ENCODE measurements at places on chromosomes 11 and 22.

- DNase-seq: no peak
Measured at GRCh38 chr11:16775614-16776283, 37.3 kb downstream of the C11orf58 start.

- DNase-seq: no peak
Measured at GRCh38 chr11:37230865-37231264, 632.8 kb upstream of the RAG2 start.

DNA sequence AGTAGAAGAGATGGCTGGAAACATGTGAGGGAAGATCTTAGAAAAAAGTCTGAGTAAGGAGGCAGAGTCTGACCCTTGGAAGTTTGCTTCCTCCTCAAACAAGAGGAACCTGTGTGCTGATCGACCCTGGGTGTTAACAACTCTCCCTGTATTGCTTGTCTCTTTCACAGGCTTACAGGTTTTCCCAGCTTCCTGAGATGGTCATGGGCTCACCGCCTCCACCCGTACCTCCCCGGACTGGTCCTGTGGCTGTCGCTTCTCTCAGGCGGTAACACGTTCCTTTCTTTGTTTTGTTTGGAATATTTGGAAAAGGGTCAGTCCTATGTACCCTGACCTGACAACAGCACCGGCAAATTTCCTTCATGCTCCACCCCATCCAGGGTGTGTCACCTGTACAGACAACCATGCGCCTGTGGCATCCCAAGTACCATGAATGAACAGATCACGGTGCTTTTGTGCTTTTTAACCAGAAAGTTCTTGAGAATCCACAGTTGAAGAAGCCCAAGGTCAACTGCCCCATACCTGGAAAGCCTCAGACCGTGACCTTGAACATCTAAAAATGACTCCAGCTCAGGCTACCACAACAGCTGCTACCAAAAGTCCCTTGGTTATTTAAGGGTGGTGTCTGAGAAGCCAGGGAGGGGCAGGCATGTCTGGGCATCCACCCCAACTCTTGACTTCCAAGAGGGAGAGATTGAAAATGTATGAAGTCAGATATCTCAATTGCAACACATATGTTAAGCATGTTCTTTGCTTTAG lies 44.6 kb downstream of the C11orf91 start:
- DNase-seq: no peak

DNA sequence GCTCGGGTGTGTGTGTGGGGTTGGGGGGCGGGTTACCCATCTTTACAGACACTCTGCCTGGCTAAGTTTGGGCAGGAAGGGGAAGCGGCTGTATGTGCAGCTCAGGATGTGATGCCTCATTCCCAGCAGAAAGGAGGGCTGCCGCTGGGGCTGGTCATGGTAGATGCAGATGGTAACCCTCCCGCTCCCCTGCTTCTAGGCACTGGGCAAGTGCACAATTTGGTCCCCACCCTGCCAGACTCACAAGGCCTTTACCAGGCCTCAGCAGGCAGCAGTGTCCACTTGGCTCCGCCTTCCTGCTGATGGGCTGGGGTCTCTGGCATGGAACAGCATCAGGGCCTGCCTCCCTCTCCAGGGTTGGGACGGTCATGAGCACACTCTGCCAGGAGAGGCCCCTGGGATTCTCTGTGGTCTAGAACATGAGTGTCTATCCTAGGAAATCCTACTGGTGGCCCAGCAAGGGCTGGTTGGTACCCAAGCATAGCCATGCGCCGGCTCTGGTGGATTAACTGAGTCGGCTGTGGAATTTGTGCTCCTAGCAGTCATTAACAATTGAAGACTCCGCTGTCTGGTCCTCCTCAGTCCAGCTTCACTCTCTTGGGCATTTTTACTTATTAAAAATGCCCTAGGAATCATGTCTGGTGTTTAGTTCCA lies 4.2 kb downstream of the LMO1 start:
- DNase-seq: no peak

DNA sequence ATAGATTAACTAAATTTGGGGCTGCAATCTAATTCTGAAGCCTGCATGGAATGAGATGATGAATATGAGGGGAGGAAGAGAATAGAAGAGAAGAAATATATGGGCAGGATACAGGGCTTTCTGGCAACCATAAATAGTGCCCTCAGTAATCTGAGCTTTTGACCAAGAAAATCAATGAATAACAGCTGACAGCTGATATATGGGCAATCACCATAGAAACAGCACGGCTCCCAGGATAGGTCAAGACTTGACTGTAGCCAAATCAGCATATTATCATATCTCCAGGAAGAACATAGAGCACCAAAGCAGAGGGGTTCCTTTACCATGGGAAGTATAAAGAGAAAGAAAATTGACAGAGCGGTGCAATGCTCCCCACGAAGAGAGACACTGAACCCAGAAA lies 643.8 kb upstream of the TENM4 start:
- DNase-seq: no peak

DNA sequence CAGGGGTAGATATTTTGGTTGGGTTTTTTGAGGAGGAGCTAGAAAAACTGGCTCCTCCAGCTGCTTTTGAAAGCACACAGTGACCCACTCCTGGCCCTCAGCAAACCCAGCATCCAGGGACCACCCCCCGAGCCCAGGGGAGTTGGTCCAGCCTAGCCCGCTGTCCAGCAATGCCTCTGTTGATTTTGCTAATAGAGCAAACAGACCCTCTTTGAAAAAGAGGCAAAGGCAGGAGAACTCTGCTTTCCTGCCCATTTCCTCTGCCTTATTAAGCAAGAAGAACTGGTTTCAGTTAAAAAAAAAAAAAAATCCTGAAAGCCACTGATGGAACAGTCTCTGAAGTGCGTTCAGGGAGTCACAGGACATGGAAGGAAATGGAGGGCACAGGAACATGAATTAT lies 25.3 kb downstream of the ABTB2 start:
- DNase-seq: no peak

- no peak for DNase-seq
Measured at GRCh38 chr11:61384271-61385242, 7.8 kb upstream of the TMEM216 start.

DNA sequence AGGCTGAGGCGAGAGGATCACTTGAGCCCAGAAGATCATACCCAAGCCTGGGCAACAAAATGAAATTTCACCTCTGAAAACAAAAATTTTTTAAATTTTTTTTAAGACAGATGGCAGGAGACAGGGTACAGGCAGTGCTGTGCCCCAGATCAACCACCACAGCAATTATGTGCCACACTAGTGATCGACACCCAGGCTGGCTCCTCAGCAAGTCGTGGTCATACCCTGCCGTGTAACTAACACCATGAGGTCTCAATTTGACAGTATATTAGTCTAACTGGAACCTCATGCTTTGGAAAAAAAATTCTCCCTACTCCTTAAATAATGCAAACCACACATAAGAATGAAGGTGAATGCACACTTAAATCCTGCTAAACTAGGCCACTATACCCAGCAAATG lies 8.3 kb downstream of the SF3A1 start:
- no peak for DNase-seq

GRCh38 chr11:117807482-117808327 lies 10.7 kb upstream of the DSCAML1 start:
- DNase-seq: peak; percentile 71

GRCh38 chr22:24550028-24550901 lies 4.7 kb downstream of the GUCD1 start:
- no peak for DNase-seq

GRCh38 chr22:29985912-29986311 lies 94.4 kb upstream of the HORMAD2 start:
- DNase-seq: no peak

- DNase-seq: no peak
Measured at GRCh38 chr11:64343767-64344559, 4.0 kb downstream of the CCDC88B start.

DNA sequence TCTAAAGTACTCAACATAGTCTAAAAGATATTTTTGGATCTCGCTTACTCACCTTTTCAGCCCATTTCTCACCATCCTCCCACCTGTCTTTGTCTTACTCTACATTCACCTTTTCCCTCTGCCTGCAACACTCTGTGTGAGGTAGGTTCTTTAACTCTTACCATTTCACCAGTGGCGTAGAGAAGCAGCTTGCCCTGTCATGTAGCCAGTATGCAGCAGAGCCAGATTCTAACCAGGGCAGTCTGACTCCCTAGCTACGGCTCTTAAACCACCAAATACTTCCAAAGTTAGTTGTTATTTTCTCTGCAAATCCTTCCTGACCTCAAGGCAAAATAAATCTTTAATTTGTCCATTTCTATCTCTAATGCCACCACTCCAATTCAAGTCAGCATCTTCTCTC lies 7.5 kb downstream of the ALG8 start:
- no peak for DNase-seq

- no peak for DNase-seq
Measured at GRCh38 chr22:43392385-43392989, 19.3 kb upstream of the MPPED1 start.

- no peak for DNase-seq
Measured at GRCh38 chr11:100629671-100630070, 57.4 kb upstream of the ARHGAP42 start.

DNA sequence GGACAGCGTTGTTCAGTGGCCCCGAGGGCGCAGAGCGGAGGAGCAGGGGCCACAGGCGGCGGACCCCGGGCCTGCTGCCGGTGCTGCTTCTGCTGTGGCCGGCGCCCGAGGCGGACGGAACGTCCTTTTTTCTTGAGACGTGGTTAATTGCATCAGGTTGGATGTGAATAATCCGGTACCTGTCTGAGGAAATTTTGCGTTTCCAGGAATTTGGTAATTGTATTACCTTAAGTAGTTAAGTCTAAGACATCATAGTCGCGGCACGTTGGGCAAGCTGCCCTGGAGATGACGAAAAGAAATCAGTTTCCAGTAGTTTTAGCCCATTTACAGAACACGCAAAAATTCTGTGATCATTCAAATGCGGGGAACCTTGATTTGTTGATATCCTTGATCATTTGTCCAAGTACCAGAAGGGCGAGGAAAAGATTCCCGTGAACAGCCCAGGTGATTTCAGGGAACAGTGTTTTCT lies 789 bp downstream of the SPECC1L start:
- DNase-seq: no peak

- DNase-seq: no peak
Measured at GRCh38 chr22:29224121-29224858, 18.6 kb downstream of the EMID1 start.

GRCh38 chr22:29165321-29166060 lies 40.2 kb upstream of the EMID1 start:
- no peak for DNase-seq

DNA sequence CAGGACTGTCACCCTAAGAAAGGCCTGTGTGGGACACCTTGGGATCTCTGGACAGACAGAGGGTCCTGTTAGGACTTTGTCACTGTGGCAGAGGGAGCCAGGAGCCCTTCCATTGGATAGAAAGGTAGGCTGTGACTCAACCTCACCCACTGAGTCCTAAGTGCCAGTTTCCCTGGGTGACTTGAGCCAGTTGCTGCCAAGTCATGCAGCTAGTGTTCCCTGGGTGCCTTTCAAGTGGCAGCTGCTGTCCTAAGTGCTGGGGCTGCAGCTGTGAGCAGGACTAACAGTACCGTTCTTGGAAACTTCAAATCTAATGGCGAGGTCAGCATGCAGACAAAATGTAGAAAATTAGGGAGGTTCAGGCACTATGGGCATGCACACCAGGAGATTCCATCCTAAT lies 393.7 kb downstream of the TMEM135 start:
- no peak for DNase-seq

- no peak for DNase-seq
Measured at GRCh38 chr11:72762641-72763304, 10.6 kb upstream of the ARAP1 start.

DNA sequence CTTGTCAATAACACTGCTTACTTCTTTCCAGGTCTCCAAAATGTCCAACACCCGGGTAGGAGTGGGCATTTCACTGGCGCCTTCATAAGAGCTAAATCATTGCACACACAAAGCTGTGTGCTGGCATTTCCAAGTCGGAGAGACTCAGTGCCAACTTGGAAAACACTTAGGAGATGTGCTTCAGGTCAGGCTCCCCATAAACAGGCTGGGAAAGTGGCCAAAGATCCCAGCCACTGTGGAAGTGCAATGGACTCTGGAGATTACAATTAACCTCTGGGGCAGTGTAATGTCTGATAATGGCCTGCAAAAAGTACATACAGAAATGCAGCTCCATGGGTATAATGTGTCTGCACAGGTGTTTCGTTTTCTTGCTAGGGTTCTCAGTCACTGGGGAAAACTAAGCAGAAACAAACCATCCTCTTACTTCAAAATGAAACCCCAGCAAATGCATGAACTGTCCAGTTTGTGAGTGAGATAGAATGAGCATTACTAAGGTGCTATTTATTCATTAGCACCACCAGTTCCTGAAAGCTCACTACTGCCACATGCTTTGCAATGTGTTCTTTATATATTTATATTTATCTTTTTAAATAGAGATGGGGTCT lies 79.0 kb downstream of the ABTB2 start:
- no peak for DNase-seq

DNA sequence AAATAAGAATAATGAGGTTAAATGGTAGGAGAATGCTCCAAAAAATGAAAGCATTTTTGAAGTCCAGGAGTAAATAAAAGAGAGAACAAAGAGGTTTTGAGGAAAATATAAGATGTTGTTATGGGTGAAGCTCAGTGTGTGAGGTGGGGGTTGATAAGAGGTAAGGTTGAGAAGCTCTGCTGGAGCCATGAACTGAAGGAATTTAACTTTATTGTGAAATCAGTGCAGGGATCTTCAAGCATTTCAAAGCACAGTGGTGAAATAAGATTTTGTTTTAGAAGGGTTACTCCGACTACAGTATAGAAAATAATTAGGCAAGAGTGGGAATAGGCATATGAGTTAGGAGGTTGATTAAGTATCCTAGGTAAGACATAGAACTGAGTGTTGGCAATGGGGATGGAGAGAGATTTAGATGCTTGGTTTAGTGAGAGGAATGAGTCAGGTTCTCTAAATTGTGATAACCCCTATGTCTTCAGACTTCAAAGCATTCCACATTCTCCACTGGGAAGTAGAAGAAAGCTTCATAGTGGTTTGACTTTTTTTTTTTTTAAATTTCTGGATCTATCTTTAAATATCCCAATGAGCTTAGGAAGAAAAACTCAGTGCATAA lies 403.2 kb downstream of the AASDHPPT start:
- DNase-seq: no peak

GRCh38 chr22:25363474-25363873 lies 144.0 kb downstream of the CRYBB2 start:
- no peak for DNase-seq

GRCh38 chr11:128506999-128507611 lies 80.3 kb downstream of the ETS1 start:
- DNase-seq: peak; percentile 60

DNA sequence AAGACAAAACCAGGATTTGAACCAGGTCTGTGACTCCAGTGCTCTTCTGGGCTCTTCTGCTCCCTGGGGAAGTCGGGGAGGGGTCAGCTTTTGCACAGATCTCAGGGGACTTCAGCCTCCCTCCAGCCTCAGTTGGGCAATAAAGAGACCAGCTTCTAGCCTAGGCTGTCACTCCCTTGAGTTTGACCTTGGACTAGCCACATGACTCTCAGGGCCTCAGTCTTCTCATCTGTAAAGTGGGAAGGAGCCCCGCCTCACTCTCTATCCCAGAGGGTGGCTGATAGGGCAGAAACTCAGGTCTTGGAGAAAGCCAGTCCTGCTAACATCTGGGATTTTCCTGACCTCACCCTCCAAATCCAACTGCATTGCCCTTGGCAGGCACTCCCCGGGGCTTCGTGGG lies 38.7 kb downstream of the ELFN2 start:
- no peak for DNase-seq
